ENCODE measurements at places on chromosomes 7 and 10.

GRCh38 chr10:4792381-4792780 lies 33.6 kb upstream of the AKR1E2 start:
- DNase-seq = no peak

DNA sequence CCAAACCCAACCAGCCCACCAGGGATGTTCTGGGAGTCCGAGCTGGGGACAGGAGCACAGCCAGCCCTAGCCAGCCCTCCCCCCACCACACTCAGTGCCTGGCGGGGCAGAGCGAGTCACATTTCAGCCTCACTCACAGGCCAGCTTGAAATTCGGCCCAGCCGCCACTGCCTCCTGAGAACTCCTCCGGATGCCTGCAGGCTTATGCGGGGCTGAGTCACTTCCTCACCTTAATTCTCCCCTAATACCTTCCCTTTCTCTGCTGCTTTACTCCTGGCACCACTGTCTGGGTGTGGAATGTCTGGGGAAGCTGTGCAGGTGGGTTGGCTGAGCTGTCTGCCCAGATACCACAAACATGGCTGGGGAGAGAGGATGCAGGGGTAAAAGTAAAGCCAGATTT lies 22.6 kb upstream of the DLG5 start:
- no peak for DNase-seq

GRCh38 chr10:68202960-68203353 lies 29.0 kb downstream of the ATOH7 start:
- DNase-seq = no peak

- DNase-seq = no peak
Observed at GRCh38 chr7:52747817-52748216, 287.6 kb upstream of the POM121L12 start.

GRCh38 chr7:79774150-79774549 lies 320.7 kb upstream of the MAGI2 start:
- no peak for DNase-seq

GRCh38 chr10:110818311-110819256 lies 53.1 kb upstream of the PDCD4 start:
- DNase-seq = no peak

DNA sequence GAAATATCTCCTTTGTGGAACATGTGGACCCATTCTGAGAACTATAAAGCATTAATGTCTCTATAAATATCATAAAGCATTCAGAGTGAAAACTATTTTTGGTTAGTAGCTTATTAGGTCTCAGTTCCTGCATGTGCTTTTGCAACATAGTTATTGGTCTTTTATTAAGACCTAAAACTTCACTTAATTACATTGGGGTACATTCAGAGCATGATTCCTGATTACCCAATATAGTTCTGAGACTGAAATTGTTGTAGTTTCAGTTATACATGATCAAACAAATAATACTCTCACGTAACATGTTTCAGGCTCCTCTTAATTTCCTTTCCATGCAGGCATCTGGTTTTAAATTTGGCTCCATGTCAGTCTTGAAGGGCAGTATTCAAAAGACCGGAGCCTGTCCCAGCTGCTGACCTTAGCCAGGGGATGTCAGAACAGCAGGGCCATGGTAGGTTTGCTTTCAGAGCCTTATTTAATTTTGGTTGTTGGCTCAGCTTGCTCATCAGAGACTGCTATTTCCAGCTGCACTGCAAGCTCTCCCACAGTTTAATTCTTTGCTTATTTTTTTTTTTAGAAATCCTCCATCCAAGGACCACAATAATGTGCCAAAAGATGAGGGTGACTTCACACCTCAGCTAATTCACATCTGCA lies 447.8 kb upstream of the FZD8 start:
- no peak for DNase-seq

- no peak for DNase-seq
Observed at GRCh38 chr10:97821308-97822038, 28.2 kb upstream of the GOLGA7B start.

- no peak for DNase-seq
Observed at GRCh38 chr7:40162516-40162915, 27.7 kb downstream of the SUGCT start.

DNA sequence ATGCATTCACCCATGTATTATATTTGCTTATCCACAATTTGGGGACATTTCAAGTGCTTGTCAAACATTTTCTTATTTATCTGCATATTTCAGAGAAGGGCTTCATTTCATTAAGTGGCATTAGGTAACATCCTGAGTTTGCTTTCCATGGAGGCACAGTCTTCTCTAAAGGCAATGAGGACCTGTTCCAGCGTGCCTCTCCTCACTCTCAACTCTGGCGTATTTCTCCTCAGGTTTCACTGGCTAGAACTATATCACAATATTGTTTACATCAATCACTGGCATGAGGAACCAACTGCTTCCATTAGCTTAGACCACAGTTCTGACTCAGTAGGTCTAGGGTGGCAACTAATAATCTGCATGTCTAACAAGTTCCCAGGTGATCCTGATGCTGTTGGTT lies 177.2 kb downstream of the TAX1BP1 start:
- no peak for DNase-seq

- no peak for DNase-seq
Observed at GRCh38 chr7:32256376-32256775, 186.2 kb upstream of the PDE1C start.

All from SK-N-MC (cell line).